CD8-positive, alpha-beta memory T cell (primary cell): ENCODE measurements at places on chromosomes 5 and 9. TPM values are rescaled to one million over a fixed set of nuclear protein-coding genes. Genes with fewer than 3 reads are reported as not detected.
A peak's percentile ranks its signal among the peaks of the same experiment; 100 is the strongest.

NDUFA8 gene
- 74.4 TPM for polyA plus RNA-seq

GRCh38 chr9:22356985-22357384 lies 89.6 kb upstream of the DMRTA1 start:
- H3K4me1 ChIP-seq = no peaks in the 10 kb centered on the region
- no peak for DNase-seq
- H3K36me3 ChIP-seq = no peaks in the 10 kb centered on the region

DNA sequence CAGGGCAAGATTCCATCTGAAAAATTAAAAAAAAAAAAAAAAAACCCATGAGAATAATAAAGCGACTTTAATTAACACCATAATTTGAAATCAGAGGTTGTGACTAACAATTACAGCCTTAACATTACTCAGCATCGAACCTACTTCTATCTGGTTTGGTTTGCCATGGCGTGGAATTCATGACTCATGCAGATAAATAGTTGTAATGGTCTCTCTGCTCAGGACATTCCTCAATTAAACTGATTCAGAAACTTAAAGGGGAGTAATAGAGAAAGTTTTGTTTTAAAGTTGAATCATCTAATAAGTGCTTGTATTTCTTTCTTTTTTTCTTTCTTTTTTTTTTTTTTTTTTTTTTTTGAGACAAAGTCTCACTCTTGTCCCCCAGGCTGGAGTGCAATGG lies 135.5 kb downstream of the SPATA31D1 start:
- no peaks in the 10 kb centered on the region for H3K4me1 ChIP-seq
- H3K4me3 ChIP-seq = no peak overlapping the region
- no peak overlapping the region for H3K27ac ChIP-seq
- H3K27me3 ChIP-seq = no peaks in the 10 kb centered on the region
- DNase-seq = no peak
- H3K36me3 ChIP-seq = no peaks in the 10 kb centered on the region

DNA sequence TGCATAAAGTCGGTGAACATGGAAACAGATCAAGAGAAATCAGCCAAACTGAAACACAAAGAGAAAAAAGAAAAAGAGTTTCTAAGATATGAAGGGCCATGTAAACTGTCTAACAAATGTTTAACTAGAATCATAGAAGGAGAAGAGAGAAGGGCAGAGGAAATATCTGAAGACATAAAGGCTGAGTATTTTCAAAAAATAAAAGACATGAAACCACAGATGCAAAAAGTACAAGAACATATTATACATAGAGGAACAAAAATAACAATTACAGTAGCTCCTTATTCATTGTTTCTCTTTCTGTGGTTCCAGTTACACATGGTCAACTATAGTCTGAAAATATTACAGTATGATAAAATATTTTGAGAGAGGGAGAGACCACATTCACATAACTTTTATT lies 106.3 kb downstream of the HOMER1 start:
- no peak overlapping the region for H3K27ac ChIP-seq
- no peak overlapping the region for H3K4me3 ChIP-seq
- H3K36me3 ChIP-seq = no peaks in the 10 kb centered on the region
- no peaks in the 10 kb centered on the region for H3K4me1 ChIP-seq

BNIP1 gene
- polyA plus RNA-seq = 16.8 TPM

- H3K36me3 ChIP-seq = no peaks in the 10 kb centered on the region
- no peaks in the 10 kb centered on the region for H3K27me3 ChIP-seq
- no peak overlapping the region for H3K27ac ChIP-seq
- H3K4me1 ChIP-seq = no peaks in the 10 kb centered on the region
Measured at GRCh38 chr5:160837749-160838593, 14.0 kb downstream of the ATP10B start.

DNA sequence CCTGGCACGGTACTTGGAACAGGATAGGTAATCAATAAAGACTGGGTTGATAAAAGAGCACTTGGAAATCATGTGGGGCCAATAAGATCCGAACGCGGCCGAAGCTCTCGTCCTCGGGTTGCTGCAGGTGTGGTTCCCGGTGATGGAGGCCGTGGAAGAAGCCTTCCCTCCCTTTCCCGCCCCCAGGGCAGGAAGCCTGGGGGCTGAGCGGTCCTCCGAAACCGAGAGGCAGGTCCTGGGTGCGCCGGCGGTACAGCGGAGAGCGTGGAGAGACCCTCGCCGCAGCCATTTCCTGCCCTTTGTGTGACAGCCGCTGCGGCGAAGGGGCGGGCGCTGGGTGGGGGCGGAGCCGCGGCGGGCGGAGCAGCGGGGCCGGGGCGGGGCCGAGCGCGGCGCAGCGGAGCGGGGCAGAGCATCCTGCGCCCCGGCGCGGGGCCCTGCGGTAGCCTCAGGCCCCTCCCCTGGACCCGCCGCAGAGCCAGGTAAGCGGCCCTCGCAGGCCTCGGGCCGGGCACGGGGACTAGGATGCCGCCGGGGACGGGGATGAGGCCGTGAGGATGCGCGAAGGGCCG lies at the start of gene CYFIP2:
CYFIP2 (plus strand) TSS at position 410 of the 572 bp plus-strand sequence. CDS start 19,239 bp downstream, outside the sequence.
- no peaks in the 10 kb centered on the region for H3K36me3 ChIP-seq
- peak; percentile 92 for DNase-seq
- peaks cover 66% of the 10 kb centered on the region for H3K4me1 ChIP-seq
- H3K27me3 ChIP-seq = no peaks in the 10 kb centered on the region
- H3K4me3 ChIP-seq = peak within 1 kb of the TSS; percentile 75

GRCh38 chr5:170411100-170411499 lies 21.9 kb upstream of the KCNMB1 start:
- no peaks in the 10 kb centered on the region for H3K36me3 ChIP-seq
- no peak overlapping the region for H3K27ac ChIP-seq
- no peaks in the 10 kb centered on the region for H3K27me3 ChIP-seq
- no peak for DNase-seq

GRCh38 chr5:77806213-77806843 lies 30.2 kb upstream of the TBCA start:
- no peak overlapping the region for H3K27ac ChIP-seq
- H3K27me3 ChIP-seq = no peaks in the 10 kb centered on the region
- H3K4me1 ChIP-seq = no peaks in the 10 kb centered on the region

LCP2 gene
- 288 TPM for polyA plus RNA-seq

DNA sequence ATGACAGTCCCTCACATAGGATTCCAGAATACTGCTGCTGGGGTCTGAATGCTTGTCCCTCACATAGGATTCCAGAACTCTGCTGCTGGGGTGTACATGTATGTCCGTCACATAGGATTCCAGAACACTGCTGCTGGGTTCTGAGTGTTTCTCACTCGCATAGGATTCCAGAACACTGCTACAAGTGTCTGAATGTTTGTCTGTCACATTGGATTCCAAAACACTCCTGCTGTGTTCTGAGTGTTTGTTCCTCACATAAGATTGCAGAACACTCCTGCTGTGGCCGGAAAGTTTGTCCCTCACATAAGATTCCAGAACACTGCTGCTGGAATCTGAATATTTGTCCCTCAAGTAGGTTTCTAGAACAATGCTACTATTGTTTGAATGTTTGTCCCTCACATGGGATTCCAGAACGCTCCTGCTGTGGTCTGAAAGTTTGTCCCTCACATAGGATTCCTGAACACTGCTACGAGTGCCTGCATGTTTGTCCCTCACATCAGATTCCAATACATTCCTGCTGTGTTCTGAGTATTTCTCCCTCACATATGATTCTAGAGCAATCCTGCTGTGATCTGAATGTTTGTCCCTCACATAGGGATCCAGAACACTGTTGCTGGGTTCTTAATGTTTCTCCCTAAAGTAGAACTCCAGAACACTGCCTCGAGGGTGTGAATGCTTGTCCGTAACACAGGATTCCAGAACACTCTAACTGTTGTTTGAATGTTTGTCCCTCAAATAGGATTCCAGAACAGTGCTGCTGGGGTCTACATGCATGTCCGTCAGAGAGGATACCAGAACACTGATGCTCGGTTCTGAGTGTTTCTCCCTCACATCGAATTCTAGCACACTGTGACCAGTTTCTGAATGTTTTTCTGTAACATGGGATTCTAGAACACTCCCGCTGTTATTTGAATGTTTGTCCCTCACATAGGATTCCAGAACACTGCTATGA lies 200.4 kb downstream of the FOXD4L6 start:
- H3K4me3 ChIP-seq = no peak overlapping the region
- H3K4me1 ChIP-seq = no peaks in the 10 kb centered on the region
- no peak for DNase-seq
- H3K27ac ChIP-seq = no peak overlapping the region

GRCh38 chr9:2657427-2657826 lies 35.8 kb downstream of the VLDLR start:
- H3K27ac ChIP-seq = no peak overlapping the region
- no peak overlapping the region for H3K4me3 ChIP-seq
- H3K36me3 ChIP-seq = no peaks in the 10 kb centered on the region
- no peak for DNase-seq
- H3K27me3 ChIP-seq = no peaks in the 10 kb centered on the region
